ENCODE measurements at places on chromosomes 7 and 10.

- peak; percentile 99 for DNase-seq
Observed at GRCh38 chr7:30469303-30469702, 9.3 kb downstream of the NOD1 start.

DNA sequence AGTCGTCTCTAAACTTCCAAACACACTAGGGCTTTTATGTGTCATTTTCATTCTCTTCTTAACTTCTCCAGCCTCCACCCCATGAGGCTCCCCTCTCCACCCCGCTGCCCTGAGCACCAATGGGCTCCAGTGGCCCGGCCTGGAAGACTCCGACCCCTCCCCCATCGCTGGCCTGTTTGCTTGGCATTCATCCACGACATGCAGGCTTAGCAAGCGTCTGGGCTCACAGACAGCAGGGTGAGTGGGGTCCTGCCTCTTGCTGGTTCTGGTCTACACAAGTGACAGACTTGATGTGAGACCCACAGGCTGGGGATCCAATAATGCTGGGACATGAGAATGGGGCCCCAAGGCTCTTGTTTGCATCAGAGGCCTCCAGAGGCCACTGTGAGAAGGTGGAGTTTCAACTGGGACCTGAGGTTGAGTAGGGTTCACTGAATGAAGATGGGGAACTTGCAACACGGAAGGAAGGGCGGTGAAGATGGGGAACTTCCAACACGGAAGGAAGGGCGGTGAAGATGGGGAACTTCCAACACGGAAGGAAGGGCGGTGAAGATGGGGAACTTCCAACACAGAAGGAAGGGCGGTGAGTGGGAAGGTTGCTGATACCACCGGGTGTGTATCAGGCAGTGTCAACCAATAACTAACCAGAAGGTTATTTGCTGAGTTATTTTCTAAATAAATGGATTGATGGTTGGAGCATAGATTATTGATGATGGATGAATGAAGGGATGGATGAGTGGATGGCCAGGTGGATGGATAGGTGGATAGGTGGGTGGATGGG lies 14.0 kb downstream of the KNDC1 start:
- no peak for DNase-seq

GRCh38 chr7:35348611-35349400 lies 94.9 kb upstream of the TBX20 start:
- no peak for DNase-seq

DNA sequence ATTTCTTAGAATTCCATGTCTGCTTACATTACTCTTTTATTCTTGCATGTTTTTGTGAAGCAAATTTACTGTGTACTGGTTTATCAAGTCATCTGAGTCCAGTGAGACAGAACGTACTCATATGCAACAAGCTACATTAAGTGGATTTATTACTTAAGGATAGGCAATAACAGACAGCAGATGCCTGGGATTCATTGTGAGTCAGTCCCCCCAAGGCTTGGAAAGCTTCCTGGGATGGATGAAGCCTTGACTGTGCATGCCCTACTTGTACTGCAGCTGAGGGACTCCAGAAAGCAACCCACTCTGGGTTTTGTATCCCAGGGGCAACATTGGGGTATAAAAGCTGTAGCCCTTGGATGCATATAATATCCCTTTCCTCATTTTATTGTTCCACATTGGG lies 113.4 kb upstream of the RAB18 start:
- no peak for DNase-seq

DNA sequence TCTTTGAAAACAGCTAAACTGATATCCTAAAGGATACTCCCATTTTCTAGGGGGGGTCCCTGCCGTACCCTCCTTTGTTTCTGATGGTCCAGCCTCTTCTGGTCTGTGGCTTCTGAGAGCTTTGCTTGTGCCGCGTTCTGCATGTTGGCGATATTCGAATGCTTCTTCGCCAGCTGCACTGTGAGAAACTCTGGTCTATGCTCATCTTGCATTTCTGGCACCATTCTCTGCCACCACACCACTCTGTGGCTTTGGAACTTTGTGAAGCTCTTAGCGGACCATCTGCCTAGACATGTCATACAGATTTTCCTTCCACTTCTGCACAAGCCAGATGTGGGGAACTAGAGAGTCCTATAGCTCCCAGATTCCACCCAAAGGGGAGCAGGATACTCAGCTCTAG lies 197.2 kb downstream of the REEP3 start:
- DNase-seq, result no peak

DNA sequence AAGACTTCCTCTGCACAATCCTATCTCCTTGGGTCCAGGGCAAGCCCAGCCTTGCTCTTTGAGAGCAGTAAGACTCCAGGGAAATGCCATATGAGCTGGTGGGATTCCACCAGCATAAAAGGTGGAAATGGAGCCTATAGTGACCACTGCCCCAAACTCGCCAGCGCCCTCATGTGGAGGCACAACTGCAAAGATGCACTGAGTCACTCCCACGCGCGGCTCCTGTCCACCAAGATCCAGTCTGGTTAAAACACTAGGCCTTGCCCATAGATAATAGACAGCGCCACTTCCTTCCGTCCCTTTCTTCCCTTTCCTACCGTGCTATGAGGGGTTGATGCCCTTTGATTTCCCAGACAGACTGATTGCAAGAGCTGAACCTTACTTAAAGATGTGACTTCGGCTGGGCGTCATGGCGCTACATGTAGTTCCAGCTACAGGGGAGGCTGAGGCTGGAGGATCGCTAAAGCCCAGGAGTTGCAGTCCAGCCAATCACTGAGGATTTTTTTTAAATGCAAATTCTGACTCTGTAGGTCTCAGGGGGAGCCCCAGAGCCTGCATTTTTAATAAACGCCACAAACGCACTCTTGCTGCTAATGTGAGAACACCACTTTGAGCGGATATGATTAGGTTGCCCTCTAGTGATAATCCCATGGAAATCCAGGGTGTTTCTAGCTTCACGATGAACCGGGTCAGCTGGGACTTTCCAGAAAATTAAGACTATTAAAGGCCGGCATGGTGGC lies 136.5 kb downstream of the EPC1 start:
- DNase-seq, result no peak

DNA sequence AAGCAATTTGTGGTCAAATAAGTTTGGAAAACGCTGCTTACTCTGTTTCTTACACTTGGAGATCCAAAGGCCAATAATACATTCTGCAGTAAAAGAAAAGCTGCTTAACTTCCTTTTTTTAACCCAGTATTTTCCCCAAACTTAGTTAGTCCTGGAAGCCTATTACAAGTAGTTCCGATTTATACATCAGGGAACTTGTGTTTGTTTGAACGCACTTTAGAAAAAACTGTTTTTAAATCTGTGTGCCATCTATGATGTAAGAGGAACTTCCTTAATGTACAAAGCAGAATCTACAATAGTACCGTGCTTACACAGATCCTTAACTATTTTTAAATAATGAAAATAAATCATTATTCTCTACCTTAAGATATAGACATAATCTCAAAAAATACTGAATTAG lies 23.0 kb downstream of the SFR1 start:
- DNase-seq, result no peak

- no peak for DNase-seq
Observed at GRCh38 chr10:60883187-60883586, 60.8 kb downstream of the RHOBTB1 start.

- DNase-seq, result no peak
Observed at GRCh38 chr10:12061124-12061523, 7.6 kb upstream of the DHTKD1 start.

GRCh38 chr7:80890426-80891258 lies 28.2 kb downstream of the SEMA3C start:
- DNase-seq, result no peak

DNA sequence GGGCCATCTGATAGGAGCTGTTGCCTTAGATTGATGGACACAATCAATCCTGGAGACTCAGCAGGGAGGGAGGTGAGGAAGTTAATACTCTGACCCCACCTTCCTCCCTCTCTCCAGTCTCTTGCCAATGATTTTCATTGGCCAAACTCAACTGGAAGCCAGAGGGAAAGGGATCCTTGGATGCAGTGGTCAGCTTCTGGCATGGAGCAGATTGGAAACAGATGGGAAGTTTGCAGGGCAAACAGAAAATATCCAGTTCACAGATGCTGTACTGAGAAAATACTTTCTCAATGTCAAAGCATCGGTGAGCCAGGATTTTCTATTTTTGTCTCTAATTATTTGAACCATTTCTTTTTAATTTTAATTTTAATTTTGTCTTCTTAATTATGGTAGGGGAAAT lies 170.8 kb downstream of the BBS9 start:
- no peak for DNase-seq

DNA sequence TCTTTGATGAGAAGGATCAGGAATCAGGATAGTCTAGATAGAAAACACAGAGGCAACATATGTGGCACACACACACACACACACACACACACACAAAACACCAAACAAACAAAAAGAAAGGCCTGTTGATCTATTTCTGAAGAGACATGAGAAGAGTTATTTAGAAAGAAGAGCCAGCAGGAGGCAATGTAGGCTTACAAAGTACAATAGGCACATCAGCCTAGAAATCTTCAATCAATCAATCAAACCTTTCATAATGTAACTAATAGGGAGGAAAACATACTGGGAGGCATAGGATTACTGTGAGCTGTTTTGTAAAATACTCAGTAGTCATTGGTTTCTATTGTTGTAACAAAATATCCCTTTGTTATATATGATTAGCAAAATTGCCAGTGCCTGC lies 47.3 kb upstream of the TES start:
- no peak for DNase-seq

- DNase-seq, result no peak
Observed at GRCh38 chr7:47247132-47247531, 334.8 kb downstream of the TNS3 start.

GRCh38 chr10:110778211-110778610 lies 93.5 kb upstream of the PDCD4 start:
- no peak for DNase-seq

GRCh38 chr10:113023017-113023416 lies 73.0 kb downstream of the TCF7L2 start:
- DNase-seq, result no peak

GRCh38 chr7:68601826-68602225 lies 996.4 kb upstream of the AUTS2 start:
- DNase-seq, result no peak

- no peak for DNase-seq
Observed at GRCh38 chr10:1114719-1115606, 58.8 kb downstream of the WDR37 start.

- DNase-seq, result peak; percentile 31
Observed at GRCh38 chr7:149202831-149203231, 7.5 kb downstream of the ZNF282 start.

DNA sequence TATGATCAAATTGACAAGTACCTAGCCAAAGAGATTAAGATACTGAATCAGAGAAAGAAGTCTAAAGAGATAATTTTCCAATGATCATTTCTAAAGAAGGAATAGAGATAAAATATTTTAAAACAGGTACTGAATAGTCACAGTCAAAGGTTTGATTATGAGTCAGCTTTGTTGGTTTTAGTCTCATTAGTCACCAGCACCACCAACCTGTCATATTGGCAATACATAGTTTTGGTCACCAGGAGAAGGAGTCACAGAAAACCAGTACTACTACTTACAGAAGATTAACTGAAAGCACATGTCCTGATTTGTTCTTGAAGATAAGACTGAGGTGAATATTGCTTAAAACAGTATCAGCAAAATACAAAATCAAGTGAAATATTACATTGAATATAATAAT lies 34.6 kb downstream of the ZEB1 start:
- peak; percentile 46 for DNase-seq

DNA sequence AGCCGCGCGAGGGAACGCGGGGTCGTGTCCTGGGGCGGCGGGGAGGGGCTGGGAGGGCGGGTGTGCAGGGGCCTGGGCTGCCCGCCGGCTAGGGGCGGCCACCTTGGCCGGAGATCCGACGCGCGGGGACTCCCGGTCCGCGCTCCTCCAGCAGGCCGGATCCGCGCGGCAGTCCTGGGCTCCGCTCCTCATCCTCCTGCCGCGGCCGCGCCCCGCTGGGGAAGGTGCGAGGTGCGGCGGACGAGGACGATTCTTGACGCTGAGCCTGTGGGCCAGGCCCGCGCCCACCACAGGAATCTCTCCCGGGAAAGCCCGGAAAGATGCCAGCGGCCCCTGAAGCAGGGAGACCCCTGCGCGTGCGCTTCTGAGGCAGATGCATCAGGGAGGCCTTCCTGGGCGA lies 6.6 kb upstream of the OGDHL start:
- DNase-seq, result no peak

DNA sequence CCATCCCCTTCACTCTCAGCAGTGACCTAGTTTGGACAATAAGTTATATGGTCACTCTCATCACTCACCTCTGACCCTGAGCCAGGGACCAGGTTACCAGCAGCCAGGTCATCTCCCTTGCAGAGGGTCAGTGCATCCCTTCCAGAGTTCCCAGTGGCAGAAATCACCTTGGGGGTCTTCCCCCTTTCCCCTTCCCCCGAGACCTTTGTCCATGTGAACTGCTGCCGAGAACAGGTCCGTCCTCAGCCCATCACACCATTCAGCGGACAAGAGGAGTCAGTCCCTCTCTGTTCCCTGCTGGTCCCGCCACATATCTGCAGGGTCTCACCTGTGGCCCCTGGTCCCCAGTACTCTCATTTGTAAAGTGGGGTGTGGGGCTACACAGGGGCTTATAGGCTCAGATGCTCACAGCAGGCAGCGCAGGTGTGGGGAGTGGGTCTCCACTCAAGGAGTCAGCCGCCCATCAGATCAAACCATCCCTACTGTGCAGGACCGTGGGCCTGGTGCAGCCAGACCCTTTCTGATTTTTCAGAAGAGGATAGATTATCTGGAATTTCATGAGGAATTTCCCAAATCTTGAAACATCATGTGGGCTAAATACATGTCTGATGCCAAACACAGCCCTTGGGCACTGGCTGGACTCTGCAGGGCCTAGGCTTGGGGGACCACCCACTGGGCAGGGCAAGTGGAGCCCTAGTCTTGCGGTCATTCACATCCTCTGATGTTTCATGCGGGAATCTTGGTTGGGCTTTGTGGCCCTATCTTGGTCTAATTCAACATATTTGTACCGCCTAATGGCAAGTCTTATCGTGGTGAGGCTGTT lies 6.5 kb downstream of the DEPP1 start:
- no peak for DNase-seq

DNA sequence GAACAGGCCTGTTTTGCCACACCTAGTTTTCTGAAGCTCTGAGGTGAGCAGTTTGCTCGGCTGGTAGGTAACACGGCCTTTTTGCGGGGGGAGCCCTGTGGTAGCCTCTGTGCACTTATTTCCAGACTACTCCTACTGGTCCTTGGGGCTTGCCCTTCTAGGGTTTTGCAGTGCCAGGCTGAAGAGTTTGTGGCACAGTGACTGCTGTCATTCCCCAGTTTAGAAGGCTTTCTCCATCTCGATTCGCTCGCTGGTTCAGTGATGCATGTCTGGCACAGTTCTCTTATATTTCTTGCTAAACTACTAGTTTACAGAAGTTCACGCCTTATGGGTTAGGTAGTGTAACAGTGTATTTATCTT lies 711 bp downstream of the KIF20B start:
- DNase-seq, result no peak

DNA sequence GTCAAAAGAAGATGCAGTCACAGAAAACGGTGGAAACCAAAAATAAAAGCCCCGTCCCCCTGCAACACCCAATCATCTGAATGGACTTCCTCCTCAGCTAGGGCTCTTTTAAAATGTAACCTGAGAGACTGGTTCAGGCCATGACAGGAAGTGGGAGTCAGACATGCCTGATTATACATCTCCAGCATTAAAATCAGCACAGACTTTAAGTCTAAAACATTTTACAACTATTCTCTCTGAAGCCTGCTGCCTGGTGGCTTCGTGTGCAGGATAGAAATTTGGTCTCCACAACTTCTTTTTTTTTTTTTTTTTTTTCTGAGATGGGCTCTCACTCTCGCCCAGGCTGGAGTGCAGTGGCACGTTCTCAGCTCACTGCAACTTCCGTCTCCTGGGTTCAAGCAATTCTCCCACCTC lies 30.3 kb downstream of the HACD1 start:
- DNase-seq, result no peak
